ENCODE measurements at places on chromosomes 13 and 19.

GRCh38 chr13:46113596-46113995 is 8.8 kb upstream of the CPB2 start:
- no peak for DNase-seq

- no peak for DNase-seq
These were observed 45.9 kb downstream of the SPTBN4 start for GRCh38 chr19:40512473-40513344.

- no peak for DNase-seq
These were observed 69.9 kb downstream of the SLAIN1 start for GRCh38 chr13:77767413-77767812.

DNA sequence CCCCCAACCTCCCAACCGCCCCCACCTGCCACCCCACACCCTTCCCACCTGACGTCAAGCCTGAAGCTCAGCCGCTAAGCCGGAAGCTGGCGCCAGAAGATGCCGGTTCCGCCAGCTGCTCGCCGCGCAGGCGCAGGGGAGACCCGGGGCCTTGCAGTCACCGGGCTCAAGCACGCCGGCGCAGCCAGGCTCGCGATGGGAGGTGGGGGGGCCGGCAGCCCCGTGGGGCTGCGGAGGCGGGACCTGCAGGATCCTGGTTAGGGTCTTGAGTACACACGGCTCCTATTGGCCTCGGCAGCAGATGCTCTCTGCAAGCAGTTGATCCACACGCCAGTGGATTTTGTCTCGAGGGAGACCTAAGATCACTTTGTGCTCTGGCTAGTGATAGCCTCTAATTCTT is at the start of gene LIG4:
LIG4 (minus strand) TSS at position 101 of the 400 bp plus-strand sequence. CDS start 4,268 bp downstream, outside the sequence.
- DNase-seq = peak; percentile 92

DNA sequence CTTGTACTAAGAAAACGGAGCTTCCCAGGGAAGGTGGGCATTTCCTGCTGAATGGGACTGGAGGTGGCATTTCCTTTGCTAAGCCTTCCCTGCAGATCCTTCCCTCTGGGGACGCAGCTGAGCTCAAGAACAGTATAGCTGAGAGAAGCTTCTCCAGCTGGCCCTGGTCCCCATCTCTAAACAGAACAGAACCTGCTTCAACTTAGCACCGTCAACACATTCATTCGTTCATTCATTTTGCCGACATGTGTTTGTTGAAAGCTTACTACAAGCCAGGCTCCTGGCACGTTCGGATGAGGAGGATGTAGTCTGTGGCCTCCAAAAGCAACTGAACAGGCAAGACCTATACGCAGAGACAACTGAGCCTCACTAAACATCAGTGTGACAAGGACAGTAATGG is 36.6 kb upstream of the PEPD start:
- DNase-seq = no peak

DNA sequence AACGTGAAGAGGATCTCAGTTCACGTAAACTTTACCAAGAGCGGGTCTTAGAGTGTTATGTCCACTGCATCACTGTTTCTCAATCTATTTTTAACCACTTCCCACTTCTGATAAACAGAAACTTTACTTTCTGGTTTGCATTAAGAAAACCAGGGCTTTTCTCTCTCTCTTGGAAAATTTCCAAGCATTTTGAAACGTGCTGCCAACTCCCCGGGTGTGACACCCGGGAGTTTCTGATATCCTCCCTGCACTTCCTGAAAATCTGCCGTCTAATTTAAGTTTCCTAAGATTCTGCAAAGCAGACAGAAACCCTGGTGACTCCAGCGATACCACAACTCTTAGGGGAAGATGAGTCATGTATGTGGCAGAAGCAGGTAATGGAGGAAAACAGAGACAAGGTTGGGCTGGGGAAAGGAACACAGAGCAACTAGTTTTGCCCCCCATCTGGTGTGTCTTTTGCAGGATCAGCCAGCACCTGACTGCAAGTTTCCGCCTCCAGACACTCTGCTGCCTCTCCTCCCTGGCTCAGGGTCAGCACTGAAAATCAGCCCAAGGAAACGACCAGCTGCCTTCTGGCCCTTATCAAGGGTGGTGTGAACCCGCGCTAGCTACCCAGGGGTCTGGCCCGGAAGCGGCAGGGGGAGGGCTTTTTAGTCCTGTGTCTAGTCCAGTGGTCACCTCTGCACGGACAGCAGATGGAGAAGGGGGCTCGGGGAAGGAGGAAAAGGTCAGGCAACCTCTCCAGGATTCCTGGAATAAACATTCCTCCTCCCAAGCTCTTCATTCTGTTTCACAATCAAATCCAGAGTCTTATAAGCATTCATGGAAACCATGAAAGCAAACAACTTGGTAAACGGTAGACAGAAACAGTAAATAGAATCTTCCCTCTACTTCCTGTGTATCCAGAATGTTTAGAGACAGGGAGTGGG is 11.3 kb upstream of the FFAR2 start:
- no peak for DNase-seq

DNA sequence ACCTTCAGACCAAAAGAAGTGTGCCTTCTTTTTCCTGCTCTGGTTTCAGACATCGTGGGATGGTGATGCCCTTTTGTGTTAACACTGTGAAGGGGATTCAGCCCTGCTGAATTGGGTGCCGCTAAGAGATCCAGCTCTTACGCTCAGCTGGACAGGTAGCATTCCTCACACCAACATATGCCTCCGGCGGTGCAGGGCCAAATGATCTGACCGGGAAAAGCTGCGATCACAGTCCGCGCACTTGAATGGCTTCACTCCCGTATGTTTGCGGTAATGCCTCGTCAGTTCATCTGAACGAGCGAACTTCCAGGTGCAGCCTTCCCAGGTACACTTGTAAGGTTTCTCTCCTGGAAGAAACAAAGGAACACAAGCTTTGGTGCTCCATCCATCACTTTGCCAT is 438.9 kb downstream of the KLF12 start:
- no peak for DNase-seq

- DNase-seq = no peak
These were observed 165.2 kb downstream of the GGACT start for GRCh38 chr13:100423375-100423774.

GRCh38 chr13:71285700-71286099 is 581.3 kb downstream of the DACH1 start:
- DNase-seq = no peak

DNA sequence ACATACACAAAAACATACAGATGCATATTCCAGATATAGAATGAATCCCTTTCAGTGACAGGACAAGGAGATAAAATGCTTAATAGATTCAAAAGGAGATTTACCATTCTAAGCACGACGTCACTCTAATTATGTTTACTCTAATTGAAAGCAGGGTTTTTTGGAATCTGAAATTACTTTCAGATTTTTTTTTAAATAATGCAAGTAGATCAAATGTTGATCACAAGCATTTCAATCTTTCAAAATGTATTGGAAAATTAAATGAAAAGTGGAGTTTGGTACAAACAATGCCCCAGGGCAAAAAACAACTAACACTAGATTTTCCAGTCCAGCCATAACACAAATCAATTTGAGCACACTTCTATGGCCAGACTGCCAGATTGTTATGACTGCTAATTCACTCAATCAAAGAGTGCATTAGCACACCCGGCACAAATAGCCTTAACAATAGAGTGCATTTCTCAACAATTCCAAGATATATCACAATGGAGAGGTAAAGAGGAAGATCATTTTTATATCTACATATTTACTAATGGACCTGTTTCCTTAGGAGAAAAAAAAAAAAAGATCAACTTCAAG is 4.3 kb upstream of the DACH1 start:
- DNase-seq = no peak

DNA sequence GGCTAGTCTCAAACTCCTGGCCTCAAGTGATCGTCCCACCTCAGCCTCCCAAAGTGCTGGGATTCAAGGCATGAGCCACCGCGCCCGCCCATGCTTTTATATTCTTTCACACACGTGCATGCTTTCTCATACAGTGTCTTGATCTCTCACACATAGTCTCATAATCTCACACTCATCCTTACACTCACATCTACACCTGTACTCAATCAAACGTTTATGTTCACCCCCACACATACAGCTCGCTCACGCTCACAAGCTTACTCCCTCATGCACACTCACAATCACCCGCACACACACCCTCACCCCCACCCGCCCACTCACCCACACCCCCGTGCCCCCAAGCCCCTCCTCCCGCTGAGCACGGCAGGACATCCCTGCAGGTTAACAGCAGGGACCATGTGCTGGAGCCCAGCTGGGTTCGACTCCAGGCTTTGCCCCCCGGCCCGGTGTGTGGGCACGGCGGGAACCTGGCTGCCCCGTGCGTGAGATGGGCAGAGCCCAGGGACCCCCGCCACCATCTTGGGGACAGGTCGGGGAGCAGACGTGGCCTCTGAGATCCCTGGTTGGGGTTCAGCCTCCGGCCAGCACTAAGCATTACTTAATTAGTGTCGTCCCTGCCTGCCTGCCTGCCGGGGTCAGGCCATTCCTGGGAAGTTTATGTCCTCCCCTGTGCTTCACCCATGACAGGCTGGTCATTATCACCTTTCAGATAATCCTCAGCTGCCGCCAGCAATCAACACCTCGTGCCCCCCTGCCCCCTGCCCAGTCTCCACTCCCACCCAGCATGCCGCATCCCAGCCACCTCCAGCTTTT is 11.4 kb downstream of the SBK2 start:
- no peak for DNase-seq

GRCh38 chr19:37079238-37079637 is 1.0 kb downstream of the ZNF420 start:
- DNase-seq = no peak

DNA sequence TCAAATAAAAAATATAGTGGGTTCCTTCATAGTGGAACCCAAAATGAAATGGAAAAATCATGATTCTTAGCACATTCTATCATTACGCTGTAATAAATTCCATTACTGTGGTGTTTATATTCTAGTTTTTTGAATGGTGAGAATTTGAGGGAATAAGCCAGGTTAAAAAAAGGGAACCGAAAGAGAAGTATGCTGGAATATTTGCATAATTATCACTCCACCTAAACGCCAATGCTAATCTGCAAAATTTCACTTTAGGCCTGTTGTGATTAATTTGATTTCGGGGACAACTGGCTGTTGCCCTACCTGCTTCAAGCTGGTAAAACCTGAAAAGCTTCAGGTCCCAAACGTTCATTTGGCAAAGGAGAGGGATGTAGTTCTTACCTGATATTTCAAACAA is 32.1 kb upstream of the SCEL start:
- DNase-seq = no peak

- DNase-seq = no peak
These were observed 9.7 kb upstream of the ATP11A start for GRCh38 chr13:112679932-112680677.

GRCh38 chr19:32627714-32628270 is 46.8 kb downstream of the PDCD5 start:
- DNase-seq = no peak

DNA sequence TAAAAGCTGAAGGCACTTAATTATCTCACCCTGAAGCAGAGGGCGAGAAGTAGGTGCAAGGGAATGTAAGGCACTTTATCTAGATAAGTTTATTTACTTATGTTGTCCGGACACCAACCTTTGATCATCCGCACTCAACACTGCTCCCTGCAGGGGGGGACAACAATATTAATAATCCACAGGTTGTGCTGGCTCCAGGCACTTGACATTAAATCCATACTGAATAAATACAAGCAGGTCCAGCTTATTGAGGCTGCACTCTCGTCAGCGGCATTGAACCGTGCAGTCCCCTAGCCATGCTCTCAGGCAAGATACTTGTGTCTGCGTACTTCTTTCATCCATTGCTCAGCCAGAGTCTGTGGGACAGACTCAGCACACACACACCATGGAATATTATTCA is 374.5 kb upstream of the NBEA start:
- DNase-seq = no peak

DNA sequence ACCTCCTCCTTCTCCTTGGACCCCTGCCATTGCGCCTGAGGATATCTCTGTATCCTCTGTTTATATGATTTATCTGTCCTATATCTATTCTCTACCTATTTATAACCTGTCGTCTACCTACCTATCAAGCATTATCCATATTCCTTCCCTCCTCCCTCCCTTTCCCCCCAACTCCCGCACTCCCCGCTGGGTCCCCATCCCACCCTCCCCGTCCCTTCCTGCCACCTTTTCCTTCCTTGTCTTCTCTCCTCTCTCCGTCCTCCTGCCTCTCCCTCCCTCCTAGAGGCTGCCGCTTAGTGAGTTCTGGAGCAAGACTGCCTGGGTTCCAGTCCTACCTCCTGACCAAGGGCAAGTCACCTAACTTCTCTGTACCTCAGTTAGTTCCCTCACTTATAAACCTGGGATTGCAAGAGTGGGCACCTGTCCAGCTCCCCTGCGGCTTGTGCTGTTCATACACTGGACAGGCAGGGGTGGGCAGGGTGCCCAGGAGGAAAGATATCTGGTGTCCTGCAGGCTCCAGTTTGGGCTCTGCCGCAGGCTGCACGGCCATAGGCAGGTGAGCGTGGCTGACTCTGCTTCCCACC is 16.1 kb downstream of the TTYH1 start:
- no peak for DNase-seq

GRCh38 chr19:30064771-30065494 is 122.9 kb downstream of the URI1 start:
- DNase-seq = no peak

- no peak for DNase-seq
These were observed 34.5 kb upstream of the MRI1 start for GRCh38 chr19:13729859-13730258.

DNA sequence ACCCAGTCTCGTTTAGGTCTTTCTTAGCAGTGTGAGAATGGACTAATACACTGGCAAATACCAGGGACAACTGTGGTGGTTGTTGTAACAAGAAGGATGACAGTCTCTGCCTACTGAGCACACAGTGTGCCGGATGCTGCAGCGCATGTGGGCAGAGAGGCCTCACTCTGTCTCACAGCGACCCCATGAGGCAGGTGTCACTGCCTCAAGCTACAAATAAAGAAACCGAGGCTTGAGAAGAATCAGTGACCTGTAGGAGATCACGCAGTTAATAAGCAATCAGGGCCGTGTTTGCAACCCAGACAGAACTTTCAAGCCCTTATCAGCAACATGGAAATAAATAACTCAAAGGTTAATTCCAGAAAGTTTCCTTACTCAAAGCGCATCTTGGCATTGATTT is 40.5 kb upstream of the GAS6 start:
- DNase-seq = no peak

GRCh38 chr13:49953560-49953959 is 17.4 kb upstream of the SPRYD7 start:
- DNase-seq = no peak

DNA sequence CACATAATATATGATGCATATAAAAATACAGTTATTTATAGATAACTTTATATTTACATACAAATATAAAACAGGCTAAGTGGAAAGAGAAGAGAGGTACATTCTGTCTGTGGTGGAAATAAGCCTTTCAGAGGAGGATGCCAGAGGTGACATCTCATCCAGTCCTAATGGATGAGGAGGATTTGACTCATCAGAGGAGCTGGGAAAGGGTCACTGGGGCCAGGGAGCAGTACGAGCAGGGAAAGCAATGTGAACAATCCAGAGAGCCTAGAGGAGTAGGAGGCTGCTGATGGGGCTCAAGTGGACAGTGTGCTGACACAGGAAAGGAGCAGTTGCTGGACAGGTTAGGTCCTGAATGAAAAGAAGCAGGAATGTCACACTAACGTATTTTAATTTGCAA is 18.6 kb downstream of the NALCN start:
- no peak for DNase-seq

Measured in CD8-positive, alpha-beta memory T cell (primary cell).